Upper lobe of left lung (tissue), 6 donors: ENCODE measurements at places on chromosomes 4 and X. TPM values are rescaled to one million over a fixed set of nuclear protein-coding genes. Genes with fewer than 3 reads are reported as not detected.
A peak's percentile ranks its signal among the peaks of the same experiment; 100 is the strongest.

GRCh38 chr4:104818579-104818978, 323.9 kb upstream of the CXXC4 start:
- no peak for DNase-seq

DNA sequence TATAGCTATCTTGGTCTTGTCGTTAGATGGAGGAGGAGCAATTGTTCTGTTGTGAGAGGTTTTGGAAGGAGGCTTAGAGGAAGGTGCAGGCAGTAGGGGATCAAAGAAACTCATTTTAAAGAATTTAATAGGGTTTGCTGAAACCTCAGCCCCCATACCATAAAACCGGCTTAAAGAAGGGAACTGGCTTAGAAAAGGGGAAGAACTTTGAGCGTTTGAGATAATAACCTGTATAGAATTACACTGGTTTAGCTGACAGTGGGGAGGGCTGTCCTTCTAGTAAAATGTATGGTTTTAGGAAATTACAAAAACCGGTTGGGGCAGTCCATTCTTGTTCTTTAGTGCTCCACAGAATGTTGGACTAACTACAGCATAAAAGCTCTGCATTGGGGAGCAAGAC, 128.1 kb downstream of the KDM6A start:
- DNase-seq, result no peak

- no peak for DNase-seq
Measured at GRCh38 chrX:48833542-48834138, 1.8 kb downstream of the PCSK1N start.

Gene ODAPH
- total RNA-seq, result not detected

GRCh38 chr4:90025248-90025647, 101.9 kb upstream of the CCSER1 start:
- DNase-seq, result no peak

Gene EGF
- 1.5 TPM for total RNA-seq

DNA sequence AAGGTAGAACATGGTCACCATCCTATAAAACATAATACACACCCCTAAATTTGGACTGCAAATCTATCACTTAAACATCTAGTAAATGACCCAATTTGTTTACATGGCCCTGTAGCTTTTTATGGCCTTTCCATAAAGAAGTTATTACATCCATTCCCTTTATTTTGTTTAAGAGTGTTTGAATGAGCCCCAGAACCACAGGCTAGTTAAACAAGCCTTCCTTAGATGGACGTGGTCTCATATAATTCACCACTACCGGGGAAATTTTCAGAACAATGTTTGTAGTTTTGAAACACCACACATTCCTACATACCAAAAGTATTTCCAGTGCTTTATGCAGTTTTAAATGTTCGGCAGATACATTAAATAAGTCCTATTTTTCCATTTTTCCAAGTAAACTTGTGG, 12.3 kb downstream of the PDGFC start:
- no peak for DNase-seq

DNA sequence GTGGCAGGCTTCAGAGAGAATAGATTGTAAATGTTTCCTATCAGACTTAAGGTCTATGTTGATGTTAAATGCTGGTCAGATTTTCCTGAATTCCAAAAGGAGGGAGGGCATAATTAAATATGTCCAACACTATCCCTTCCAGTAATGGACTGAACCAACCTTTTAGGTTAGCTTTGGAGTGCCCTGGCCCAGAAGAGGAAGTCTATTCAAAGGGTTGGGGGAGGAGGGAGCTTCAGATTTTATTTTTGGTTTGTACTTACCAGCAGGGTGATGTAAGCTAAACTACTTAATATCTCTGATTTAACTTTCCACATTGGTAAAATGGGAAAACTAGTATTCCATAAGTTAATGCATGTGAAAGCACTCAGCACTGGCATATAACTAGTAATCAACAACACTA, 91.1 kb downstream of the RBM46 start:
- DNase-seq, result no peak

Gene MAPK10
- total RNA-seq, result 24.5 TPM

GRCh38 chrX:149829751-149830191, 48.0 kb downstream of the MAGEA9 start:
- no peak for DNase-seq

Gene SLC7A11
- total RNA-seq, result 3.7 TPM

DNA sequence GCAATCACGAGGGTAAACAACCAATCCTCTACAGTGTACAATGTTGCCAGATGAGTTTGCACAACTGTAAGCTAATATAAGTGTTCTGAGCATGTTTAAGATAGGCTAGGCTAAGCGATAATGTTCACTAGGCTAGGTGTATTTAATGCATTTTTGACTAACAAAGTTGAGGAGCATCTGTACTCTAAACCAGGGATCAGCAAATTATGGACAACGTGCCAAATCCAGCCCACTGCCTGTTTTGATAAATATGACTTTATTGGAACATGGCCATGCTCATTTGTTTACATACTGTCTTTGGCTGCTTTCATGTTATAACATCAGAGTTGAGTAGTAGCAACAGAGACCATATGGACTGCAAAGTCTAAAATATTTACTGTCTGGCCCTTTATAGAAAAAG, 46.3 kb upstream of the ARHGEF6 start:
- no peak for DNase-seq

- DNase-seq, result peak; percentile 58
Measured at GRCh38 chr4:140152751-140153418, 1.1 kb downstream of the MAML3 start.

DNA sequence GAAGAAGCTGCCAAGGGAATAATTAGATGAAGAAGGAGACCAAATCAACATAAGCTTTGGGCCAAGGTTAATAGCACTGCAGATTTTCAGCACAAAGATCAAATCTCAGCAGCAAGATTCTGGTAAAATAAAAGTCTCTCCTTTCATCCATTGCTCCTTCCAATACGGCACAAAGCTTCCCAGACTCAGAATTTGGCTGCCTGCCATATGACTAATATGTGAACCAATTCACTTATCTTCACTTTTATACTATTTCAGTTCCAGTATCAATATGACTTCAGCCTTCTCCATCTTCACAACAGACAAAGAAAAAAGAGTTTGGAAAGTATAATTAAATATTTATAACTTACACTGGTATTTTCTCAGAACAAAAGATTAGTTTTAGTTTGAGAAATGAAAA, 978.3 kb upstream of the GRID2 start:
- no peak for DNase-seq

DNA sequence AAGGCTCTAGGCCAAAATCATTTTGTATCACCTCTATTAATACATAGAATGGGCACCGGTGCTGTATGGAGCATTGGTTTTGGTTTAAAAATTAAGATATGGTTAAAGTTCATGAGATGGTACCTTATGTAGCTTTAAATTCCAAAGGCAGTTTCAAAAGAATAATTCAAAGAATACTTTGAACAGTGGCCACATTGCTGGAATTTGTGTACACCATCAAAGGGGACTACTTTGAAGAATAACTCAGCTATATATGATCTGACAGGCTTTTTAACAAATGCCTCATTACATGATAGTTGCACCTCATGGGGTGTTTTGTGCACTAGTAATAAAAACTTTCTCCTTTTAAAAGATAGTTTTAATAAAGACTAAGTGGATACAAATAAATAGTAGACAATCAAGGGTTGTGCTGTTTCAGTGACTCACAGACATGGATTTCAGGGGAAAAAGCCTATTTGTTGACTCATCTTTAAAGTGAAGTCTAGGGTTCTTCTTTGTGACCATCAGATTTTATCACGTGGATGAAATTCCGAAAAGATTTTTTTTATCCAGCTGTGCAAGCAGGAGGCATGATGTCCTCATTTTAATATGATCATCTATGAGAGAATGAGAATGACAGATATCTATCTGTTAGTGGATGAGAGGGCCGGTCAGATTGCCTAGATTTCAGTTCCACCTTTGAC, 12.8 kb downstream of the MTM1 start:
- DNase-seq, result no peak

Gene DMRTC1B
- total RNA-seq, result not detected

Gene OTUD6A
- not detected for total RNA-seq
